Activated CD8-positive, alpha-beta memory T cell treated with anti-CD3 and anti-CD28 coated beads, Interleukin-2, amount 50 U/mL, for 48 hours (primary cell): ENCODE measurements at places on chromosomes 5 and 9.

DNA sequence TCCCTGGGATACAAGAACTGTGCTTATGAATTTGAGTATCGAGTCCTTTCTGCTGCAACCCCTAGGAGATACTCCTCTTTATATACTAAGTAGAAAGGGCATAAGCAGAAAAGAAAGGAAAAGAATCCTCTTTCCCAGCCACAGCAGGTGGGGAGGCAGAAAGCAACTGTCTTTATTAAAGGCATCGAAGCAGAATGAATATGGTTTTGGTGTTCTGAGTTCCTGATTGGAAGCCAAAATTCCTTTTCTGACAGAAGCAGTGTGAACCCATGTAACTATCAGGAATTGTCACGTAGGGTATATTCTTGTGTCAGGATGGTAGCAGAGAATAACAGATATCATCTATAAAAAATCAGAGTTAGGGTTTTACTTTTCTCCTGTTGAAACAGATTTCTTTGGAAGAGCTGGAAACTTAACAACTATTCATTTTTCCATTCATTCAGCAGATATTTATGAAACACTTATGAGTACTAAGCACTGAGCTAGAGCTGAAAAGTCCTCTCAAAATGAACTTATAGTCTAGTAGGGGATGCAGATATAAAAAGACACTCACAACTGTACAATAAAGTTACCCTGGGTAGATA, 96.5 kb upstream of the LHFPL2 start:
- no peak for DNase-seq

- DNase-seq, result no peak
Measured at GRCh38 chr9:18594837-18595236, 120.9 kb downstream of the ADAMTSL1 start.

- DNase-seq, result no peak
Measured at GRCh38 chr9:34599546-34599945, 10.0 kb upstream of the CNTFR start.

- DNase-seq, result no peak
Measured at GRCh38 chr9:4228606-4229005, 71.3 kb downstream of the GLIS3 start.

DNA sequence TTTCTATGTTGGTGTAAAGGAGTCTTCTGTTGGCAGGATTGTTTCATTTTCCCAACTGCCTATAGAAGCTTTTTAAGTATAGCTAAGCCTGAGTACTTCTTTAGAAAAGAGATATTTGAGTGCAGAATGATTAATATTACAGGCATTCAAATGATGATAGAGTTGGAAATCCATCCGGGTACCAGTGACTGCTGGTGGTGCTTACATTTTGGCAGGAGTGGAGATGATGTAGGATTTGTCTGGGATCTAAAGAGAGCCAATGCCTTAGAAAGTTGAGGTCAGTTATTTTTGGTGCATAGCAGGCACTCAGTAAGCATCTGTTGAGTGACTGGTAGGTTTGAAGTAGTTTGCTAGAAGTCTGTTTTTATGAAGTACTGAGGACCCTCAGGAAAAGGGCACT, 433.5 kb downstream of the DMAC1 start:
- DNase-seq, result no peak

DNA sequence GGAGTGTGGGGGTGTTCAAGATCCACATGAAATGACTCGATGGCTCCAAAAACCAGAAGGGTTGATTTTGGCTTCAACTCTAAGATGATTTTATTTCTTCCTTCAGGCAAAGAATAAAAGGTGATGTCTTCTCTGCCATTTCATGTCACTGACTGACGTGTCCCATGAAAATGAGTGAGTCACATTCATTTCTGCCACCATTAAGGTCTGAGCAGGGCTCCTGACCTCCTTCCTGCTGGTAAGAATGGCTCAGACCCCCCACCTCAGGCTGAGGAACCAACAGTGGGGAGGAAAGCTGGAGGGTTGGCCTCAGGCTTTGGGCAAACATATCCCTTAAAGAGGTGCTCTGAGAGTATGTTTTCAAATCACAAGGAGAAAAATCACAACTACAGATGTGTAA, 53.9 kb upstream of the ZNF354A start:
- DNase-seq, result no peak

DNA sequence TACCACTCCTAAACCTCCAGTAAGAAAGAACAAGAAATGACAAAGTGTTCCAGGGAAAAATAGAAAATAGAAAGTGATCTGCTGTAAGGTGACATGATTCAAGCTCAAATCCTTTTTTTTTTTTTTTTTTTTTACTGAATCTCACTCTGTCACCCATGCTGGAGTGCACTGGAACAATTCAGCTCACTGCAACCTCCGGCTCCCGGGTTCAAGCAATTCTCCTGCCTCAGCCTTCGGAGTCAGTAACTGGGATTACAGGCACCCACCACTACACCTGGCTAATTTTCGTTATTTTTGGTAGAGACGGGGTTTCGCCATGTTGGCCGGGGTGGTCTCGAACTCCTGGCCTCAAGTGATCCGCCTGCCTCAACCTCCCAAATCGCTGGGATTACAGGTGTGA, 35.9 kb downstream of the TTLL11 start:
- DNase-seq, result no peak
